T-helper 1 cell treated with Interleukin-12 subunit alpha and Interleukin-12 subunit beta and Interleukin-4 antibody, amounts not matched to agents 30 ng/mL and 1 ng/mL, for 36 hours (primary cell): ENCODE measurements at places on chromosomes 3 and 15. TPM values are rescaled to one million over a fixed set of nuclear protein-coding genes. Genes with fewer than 3 reads are reported as not detected.

P2RY1 gene
- total RNA-seq, result 0.34 and 0.37 TPM in 2 replicates

PEX5L gene
- 0.12 and 0.27 TPM in 2 replicates for total RNA-seq

OXTR gene
- 0.56 and 1.0 TPM in 2 replicates for total RNA-seq

TMEM40 gene
- total RNA-seq, result not detected in 2 replicates

EPHB3 gene
- total RNA-seq, result 0.10 TPM in 2 replicates
